T47D (cell line): ENCODE measurements at places on chromosomes 12 and 14.
A peak's percentile ranks its signal among the peaks of the same experiment; 100 is the strongest.

DNA sequence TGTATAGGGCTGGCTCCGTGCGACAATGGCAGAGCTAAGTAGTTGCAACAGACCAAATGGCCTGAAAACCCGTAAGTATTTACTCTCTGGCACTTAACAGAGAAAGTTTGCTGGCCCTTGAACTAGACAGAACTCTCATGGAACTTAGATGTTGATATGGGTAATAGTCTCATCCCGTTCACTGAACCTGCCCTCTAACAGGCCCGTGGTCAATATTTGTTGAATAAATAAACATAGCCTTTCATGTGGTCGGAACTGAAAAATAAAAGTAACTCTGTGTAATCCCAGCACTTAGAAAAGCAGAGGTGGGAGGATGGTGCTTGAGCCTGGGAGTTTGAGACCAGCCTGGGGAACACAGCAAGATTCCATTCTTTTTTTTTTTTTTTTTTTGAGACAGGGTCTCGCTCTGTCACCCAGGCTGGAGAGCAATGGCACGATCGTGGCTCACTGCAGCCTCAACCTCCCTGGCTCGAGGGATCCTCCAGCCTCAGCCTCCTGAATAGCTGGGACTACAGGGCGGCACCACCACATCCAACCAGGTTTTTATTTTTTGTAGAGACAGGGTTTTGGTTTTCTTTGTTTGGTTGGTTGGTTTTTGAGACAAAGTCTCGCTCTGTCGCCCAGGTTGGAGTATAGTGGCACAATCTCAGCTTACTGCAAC is 29.7 kb downstream of the KDM2B start:
- no peak for DNase-seq

DNA sequence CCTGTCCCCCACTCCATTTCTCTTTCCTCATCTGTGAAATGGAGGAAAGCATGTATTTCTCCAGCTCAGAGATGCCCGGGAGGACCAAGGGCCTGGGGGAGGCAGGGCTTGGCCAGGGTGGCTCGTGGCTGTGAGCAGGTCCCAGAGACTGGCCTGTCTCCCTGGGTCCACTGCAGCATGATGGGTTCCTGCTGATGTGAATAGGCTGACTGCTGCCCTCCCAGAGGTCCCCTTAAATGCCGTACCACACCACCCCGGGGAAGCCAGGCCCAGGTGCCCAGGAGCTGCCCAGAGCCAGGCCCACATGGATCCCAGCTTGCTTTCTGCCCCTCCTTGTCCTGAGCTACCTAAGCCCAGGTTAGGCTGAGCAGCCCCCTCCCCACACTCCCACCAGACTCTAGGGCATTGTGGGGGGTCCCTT is 158.2 kb upstream of the C14orf180 start:
- DNase-seq, result no peak

DNA sequence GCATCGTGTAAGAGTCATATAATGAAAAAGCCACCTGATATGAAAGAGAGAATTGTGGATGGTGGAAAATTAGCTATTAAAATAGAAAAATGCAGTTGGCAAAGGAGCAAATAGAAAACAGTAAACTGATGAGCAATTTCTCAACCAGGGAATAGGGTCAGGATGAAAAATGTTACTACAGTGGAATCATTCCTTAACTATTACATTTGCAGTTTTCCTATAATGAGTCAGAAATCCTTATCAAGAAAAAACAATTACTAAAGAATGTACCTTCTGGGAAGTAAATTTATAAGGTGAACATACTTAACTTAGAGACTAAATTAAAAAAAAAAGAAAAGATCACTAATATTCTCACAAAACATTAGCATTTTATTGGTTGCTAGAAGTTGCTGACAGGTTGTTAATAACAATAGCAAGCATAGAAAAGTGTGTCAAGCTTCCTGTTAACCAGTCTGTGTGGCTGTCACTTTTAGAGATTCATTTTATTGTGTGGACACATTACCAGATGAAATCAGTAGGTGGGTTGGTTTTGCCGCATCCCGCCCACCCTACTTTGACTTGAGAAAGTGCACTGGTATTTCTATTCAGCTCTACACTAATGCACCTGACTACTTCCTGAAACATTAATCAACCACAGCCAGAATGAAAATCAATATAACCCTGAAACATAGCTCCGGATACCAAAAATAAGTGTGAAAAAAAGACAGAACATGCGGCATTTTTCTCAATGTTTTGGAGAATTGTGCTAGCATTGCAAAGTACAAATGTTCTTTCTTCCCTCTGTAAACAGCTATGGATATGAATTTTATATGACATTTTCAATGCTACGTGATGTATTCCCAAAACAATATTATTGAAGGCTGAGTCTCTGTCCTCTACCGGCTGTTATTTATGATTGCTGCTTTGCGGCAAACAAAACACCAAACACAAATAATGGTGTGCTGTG is 576.7 kb downstream of the SLC16A7 start:
- DNase-seq, result no peak

DNA sequence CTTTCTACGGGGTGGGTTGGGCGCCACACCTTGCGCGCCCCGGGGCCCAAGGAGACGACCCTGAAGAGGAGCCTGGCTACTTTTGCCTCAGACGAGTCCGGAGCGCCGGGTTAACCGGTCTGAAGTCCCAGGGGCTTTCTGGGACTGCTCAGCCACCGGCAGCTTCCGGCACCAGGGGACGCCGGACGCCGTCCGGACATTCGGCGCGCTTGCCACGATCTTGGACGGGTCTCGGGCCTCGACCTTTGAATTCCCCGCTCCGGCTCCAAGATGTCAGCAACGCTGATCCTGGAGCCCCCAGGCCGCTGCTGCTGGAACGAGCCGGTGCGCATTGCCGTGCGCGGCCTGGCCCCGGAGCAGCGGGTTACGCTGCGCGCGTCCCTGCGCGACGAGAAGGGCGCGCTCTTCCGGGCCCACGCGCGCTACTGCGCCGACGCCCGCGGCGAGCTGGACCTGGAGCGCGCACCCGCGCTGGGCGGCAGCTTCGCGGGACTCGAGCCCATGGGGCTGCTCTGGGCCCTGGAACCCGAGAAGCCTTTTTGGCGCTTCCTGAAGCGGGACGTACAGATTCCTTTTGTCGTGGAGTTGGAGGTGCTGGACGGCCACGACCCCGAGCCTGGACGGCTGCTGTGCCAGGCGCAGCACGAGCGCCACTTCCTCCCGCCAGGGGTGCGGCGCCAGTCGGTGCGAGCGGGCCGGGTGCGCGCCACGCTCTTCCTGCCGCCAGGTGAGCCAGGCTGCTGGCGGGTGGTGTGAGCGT is at the start of gene ACOT4:
Gene ACOT4 (plus strand): TSS at position 184 of the 760 bp plus-strand sequence. CDS start 87 bp downstream, at position 271.
- peak; percentile 84 for DNase-seq

- DNase-seq, result no peak
These were observed 862 bp downstream of the KLRB1 start for GRCh38 chr12:9606736-9607372.

DNA sequence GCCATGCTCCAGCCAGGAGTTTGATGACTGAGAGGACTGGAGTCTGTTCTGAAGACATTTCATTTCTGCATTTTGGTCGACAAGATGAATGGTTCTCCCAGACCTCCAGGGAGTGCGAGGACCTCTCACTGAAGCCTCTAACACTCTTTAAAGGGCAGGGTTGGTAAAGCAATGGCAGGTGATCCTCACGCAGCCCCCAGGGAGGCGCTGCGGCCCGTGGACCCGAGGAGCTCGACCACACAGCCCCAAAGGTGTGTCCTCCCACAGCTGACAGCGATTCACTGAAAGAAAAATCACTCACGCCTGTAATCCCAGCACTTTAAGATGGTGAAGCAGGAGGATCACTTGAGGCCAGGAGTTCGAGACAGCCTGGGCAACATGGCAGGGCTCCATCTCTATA is 183.8 kb upstream of the SFSWAP start:
- DNase-seq, result no peak

- DNase-seq, result no peak
These were observed 16.4 kb downstream of the MANSC1 start for GRCh38 chr12:12333407-12334366.
